Fibroblast of skin of left biceps (primary cell): ENCODE measurements at places on chromosomes 2 and 18.

DNA sequence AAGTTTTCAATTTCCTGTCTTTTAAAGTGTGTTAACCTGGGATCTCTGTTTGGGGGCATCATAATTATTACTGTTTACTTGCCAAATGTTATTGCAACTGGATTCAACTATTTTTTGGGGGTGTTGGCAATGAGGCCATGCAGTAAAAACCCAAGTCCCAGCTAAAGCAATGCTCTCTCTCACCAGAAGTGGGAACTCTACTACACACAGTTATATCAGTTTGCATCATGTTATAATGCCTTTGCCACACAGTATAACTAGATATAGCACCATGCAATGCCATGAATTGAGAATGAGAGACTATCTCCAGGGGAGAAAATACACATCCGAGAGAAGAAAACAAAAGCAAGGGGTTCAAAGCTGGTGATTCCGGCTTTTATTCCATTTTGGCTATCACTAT lies 79.0 kb downstream of the GCA start:
- no peak for DNase-seq

DNA sequence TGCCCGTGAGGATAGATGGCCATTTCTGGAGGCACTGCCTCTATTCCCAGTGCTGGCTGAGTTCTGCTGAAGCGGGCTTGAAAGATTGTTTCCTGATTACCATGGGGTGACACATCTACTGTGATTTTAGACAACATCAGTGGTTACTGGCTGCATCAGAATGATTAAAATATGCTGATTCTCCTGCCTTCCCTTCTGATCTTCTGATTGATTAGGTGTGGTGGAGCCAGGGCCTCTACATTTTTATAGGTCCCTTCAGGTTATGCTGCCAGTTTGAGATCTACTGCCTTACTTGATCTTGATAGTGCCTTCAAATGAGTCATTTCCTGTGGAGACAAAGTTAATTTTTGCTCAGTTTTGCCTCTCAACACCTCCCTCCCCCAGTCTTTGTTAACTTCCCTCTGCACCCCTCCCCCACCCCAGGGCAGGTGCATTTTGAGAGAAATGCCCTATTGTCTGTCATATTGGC lies 31.6 kb upstream of the SNORC start:
- DNase-seq, result no peak

GRCh38 chr2:6452702-6453481 lies 412.8 kb downstream of the CMPK2 start:
- no peak for DNase-seq

- no peak for DNase-seq
Observed at GRCh38 chr2:8346208-8346607, 335.6 kb upstream of the ID2 start.

GRCh38 chr2:31127931-31128330 lies 10.3 kb downstream of the GALNT14 start:
- no peak for DNase-seq

- DNase-seq, result no peak
Observed at GRCh38 chr2:237797253-237797652, 1.3 kb upstream of the RBM44 start.

DNA sequence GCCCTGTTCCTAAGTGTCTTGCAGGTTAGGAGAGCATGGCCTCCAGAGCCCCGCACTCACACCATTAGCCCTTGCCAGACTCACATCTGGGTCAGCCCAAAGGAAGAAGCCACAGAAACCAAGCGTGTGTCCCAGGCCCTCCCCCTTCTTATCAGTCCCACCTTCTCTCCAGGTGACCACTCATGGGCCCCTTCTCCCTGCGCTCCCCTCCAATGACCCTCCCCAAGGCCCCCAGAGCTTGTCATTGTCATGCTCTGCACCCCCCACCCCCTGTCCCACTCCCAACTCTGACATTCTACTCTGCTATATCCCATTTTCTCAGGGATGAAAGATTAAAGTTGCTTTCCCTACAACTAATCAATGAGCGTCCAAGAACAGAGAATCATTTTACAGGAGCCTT lies 30.1 kb downstream of the CAPN14 start:
- DNase-seq, result no peak

DNA sequence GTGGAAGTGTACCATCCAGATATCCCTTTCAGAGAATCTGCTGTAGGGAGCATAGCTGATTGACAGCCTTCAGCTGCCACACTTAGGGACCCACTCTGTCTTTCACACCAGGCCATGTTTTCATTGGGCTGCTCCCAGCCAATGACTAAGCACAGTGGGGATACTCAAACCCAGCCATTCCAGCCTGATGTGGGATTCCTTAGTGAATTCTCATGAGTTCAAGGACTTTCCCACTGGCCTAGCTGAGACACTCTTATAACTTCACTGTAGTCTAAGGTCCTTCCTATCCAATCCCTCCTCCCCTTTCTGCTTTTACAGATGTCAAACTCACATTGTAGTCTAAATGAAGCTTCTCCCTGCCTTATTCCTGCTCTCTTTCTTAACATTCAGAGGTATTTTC lies 201.2 kb downstream of the PIK3C3 start:
- no peak for DNase-seq

DNA sequence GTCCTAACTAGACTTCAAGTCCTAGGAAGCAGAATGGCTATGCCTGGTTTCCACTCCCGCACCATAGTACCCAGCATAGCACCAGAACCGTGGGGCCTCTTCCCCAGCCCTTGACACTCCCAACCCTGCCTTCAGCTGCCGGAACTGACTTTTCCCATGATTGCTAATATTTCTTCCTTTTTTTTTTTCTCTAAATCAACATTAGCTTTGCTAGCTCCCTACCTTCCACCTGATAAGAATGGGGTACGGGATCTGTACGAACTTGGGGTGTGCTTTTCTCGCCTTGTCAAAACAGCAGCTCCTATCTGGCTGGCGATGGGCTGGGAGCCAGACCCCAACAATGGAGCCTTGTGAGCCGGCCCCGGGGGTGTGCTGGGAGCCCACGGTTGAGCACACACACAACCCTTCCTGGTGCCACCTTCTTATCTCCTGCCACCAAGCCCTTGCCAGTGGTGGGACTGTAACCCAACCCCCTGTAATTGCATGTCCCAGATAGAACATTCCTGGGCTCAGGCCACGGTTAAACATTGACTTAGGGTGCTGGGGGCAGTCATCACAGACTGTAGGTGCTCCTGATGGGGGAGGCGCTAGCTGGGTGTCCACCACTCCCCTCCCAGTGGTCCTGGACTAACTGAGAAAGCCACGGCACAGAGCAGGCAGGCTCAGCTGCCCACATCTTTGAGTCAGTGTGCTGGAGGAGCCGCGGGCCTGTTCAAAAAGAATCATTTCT lies 213.0 kb upstream of the HAAO start:
- no peak for DNase-seq

GRCh38 chr2:118274841-118275510 lies 186.7 kb downstream of the INSIG2 start:
- DNase-seq, result no peak

DNA sequence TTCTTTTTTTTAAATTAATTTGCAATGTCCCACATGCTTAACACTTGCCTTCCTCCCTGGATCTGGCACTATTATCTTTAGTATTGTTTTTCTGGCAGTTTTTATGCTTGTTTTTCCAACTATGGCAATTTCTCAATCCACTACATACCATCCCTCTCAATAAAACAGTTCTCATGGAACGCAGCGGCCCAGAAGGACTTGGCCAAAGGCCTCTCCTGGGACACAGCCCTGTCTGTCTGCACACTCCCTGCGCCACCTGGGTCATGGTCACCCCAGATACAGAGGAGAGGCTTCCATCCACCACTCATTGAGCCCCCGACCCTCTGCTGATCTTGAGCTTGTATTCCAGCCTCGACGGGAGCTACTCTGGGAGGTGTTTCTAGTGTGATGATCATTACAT lies 91.2 kb downstream of the TWIST2 start:
- no peak for DNase-seq

DNA sequence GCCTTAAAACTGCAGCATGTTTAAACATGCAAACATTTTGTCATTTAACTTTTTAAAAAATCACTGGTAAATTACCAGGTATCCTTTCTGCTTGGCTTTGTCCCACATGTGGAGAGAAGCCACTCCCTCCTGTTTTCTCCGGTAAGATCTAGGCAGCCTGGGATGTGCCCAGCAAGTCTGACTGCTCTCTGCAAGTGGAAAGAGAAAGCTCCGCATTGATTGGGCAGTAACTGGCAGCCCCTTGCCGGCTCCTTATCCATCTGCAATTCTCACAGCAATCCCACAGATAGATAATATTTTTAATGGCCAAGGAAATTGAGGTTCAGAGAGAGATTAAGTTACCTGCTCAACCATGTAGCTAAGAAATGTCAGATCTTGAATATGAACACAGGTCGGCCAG lies 136.1 kb downstream of the TMEM200C start:
- no peak for DNase-seq

GRCh38 chr18:14174706-14175085 lies 42.5 kb upstream of the ZNF519 start:
- no peak for DNase-seq

GRCh38 chr2:152056418-152056817 lies 42.4 kb downstream of the CACNB4 start:
- no peak for DNase-seq

DNA sequence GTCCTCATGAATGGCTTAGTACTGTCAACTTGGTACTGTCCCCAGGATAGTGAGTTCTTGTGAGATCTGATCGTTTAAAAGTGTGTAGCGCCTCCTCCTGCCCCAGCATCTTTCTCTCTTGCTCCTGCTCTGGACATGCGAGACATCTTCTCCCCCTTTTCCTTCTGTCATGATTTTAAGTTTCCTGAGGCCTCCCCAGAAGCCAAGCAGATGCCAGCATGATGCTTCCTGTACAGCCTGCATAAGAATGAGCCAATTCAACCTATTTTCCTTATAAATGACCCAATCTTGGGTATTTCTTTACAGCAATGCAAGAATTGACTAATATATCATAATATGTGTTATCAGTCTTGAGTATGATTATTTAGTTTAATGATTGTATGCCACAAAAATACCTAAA lies 3.5 kb upstream of the RSAD2 start:
- DNase-seq, result no peak

DNA sequence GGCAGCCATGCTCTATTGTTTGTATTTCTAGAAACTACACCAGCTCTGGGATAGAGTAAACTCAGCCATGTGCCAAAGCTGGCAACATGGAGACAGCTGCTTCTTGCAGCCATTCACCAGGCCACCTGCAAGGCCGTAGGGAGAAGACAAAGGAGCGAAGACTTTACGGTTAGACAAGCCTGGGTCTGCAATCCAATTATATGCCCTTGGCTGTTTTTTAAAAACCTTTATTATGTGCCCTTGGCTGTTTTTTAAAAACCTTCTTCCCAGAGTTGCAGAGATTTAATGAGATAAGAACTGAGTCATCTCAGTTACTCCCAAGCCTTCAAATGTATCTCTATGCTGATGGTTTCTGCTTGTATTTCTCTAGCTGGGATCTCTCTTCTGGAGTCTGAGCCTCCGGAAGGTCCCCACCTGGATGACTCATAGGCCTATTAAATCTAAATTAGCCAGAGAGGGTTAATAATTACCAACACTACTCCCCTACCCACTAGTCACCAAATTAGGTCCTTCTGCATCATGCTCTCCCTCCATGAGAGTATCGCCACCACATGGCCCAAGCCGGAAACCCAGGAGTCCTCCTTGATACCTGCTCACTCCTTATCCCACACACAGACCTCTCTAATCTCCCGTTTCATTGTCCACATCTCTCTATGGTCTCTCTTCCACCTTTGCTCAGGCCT lies 17.5 kb upstream of the DPP4 start:
- DNase-seq, result no peak
